Stimulated activated effector memory CD8-positive, alpha-beta T cell treated with anti-CD3 and anti-CD28 coated beads, Interleukin-12 subunit alpha, Interleukin-12 subunit beta, amount 100 ng/mL, for 72 hours (primary cell): ENCODE measurements at places on chromosomes 4 and X.

DNA sequence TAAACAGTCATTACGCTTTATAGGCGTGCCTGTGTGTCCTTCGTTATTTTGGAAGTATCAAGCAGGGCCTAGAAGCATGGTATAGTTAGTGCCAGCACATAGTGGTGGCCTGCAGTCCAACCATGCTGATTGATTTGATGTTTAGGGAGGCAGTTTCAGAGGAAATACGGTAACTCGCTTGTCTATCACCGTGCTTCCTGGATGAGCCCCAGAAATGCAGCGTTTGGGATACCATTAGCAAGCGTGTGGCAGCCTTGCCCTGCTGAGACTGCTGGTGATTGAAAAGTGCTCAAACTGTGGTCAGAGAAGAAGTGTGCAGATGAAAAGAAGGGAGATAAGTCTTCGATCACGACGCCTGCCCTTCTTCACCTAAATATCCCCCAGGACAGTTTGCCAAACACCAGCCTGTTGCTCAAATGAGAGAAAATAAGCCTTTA, 158.4 kb downstream of the CHIC2 start:
- no peak for DNase-seq

GRCh38 chr4:1405254-1405635, 997 bp downstream of the NKX1-1 start:
- DNase-seq, result no peak

GRCh38 chr4:85565761-85566480, 91.0 kb downstream of the ARHGAP24 start:
- no peak for DNase-seq

DNA sequence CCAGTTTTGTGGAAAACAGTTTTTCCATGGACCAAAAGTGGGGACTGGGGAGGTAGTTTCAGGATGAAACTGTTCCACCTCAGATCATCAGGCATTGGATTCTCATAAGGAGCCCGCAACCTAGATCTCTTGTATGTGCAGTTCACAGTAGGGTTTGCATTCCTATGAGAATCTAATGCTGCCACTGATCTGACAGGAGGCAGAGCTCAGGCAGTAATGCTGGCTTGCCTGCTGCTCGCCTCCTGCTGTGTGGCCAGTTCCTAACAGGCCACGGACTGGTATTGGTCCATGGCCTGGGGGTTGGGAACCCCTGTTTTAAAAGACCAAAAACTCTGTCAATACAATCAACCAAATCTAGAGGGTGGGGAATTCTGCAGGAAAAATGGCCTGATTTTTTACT, 100.0 kb upstream of the EOLA2 start:
- no peak for DNase-seq

GRCh38 chr4:25703731-25704388, 48.2 kb downstream of the SLC34A2 start:
- DNase-seq, result no peak

- no peak for DNase-seq
Measured at GRCh38 chr4:83371936-83372335, 37.3 kb upstream of the HPSE start.
